Activated B cell treated with CpG ODN at 0.5 μM for 24 hours (primary cell): ENCODE measurements at places on chromosomes 4 and X. TPM values are rescaled to one million over a fixed set of nuclear protein-coding genes. Genes with fewer than 3 reads are reported as not detected.

- DNase-seq = no peak
- no peaks in the 10 kb centered on the region for H3K4me1 ChIP-seq
- H3K27ac ChIP-seq = no peak overlapping the region
- H3K36me3 ChIP-seq = no peaks in the 10 kb centered on the region
These were observed 5.5 kb upstream of the PPP1R2C start for GRCh38 chrX:42783451-42783850.

MAGEB17 gene
- total RNA-seq = not detected in 2 replicates

DNA sequence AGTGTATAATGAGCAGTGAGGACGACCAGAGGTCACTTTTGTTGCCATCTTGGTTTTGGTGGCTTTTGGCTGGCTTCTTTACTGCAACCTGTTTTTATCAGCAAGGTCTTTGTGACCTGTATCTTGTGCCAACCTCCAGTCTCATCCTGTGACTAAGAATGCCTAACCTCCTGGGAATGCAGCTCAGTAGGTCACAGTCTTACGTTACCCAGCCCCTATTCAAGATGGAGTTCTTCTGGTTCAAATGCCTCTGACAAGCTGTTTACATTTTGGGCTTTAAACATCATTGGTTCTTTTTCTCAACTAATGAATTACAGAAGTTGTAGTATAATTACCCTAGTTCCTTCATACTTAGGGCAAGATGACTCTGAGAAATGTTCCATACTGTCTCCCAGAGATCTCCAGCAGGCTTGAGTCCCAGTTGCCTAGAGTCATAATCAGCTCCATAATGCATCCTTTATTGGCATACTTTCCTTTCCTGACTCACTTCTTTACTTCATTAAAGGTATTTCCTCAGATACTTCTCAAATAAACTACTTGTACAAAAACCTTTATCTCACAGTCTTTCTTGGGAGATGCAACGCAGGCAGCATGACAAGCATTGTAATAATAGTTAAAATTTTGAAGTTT lies 136.5 kb downstream of the KDM6A start:
- no peak for DNase-seq
- no peak overlapping the region for H3K27ac ChIP-seq
- H3K4me3 ChIP-seq = no peak overlapping the region
- peaks cover 11% of the 10 kb centered on the region for H3K36me3 ChIP-seq
- no peaks in the 10 kb centered on the region for H3K27me3 ChIP-seq
- peaks cover 21% of the 10 kb centered on the region for H3K4me1 ChIP-seq

GRCh38 chr4:67333664-67334063 lies 211.6 kb downstream of the CENPC start:
- H3K27me3 ChIP-seq = peaks cover 2% of the 10 kb centered on the region
- no peak overlapping the region for H3K4me3 ChIP-seq
- H3K36me3 ChIP-seq = no peaks in the 10 kb centered on the region
- no peak overlapping the region for H3K27ac ChIP-seq
- no peak for DNase-seq

- DNase-seq = peak; percentile 27
- no peaks in the 10 kb centered on the region for H3K36me3 ChIP-seq
- H3K4me1 ChIP-seq = peaks cover 4% of the 10 kb centered on the region
- peaks cover 23% of the 10 kb centered on the region for H3K27me3 ChIP-seq
- H3K27ac ChIP-seq = no peak overlapping the region
- H3K4me3 ChIP-seq = peak overlapping the region; percentile 16
These were observed 11.2 kb upstream of the PDGFRA start for GRCh38 chr4:54217642-54218495.

DNA sequence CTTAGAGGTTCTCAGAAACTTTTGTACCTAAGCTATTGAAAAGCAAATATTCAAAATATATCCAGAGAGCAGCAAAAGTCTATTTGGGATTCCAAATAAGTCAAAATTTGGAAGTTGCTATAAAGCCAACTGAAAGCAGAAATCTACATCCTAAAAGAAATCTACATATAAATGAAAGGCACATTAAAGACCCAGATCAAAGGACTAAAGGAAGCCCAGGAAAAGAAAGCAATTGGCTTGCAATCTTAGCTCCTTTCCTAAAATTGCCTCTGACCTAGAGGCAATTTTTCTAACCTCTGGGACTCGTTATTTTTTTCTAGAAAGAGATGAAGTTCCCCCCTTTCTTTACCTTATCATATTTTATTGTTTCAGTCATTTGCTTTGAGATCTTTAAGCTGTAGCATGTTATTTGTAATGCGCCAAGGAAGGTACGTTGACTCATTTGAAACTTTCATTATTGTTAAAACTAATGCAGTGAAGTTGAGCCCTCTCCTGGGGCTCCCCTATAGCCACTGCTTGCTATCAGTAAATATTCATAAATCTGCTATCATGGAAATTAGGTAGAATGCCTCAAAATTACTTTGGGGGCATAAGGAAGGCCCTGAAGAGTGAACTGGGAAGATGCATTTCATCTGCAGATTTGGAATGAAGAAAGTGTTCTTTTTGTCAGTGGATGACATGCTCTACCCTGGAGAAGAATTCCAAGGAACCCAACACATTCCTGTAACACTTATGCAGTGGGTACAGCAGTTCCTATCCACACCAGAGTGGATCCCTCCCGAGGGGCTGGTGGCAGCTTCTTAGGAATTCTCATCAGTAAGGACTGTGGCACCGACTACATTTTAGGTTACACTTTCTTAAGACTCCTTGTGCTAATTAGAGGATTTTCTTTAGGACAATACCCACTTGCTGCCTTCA lies 177.8 kb upstream of the IGFBP7 start:
- no peaks in the 10 kb centered on the region for H3K4me1 ChIP-seq
- no peak for DNase-seq
- H3K4me3 ChIP-seq = no peak overlapping the region
- no peaks in the 10 kb centered on the region for H3K36me3 ChIP-seq
- H3K27ac ChIP-seq = no peak overlapping the region
- H3K27me3 ChIP-seq = no peaks in the 10 kb centered on the region

CLDN34 gene
- total RNA-seq = not detected in 2 replicates

- no peaks in the 10 kb centered on the region for H3K36me3 ChIP-seq
- H3K4me1 ChIP-seq = no peaks in the 10 kb centered on the region
- no peaks in the 10 kb centered on the region for H3K27me3 ChIP-seq
- no peak overlapping the region for H3K27ac ChIP-seq
These were observed 57.7 kb upstream of the TENM3 start for GRCh38 chr4:182185491-182185890.

GRCh38 chr4:97646997-97647396 lies 496.3 kb downstream of the STPG2 start:
- no peak overlapping the region for H3K4me3 ChIP-seq
- no peak overlapping the region for H3K27ac ChIP-seq
- no peak for DNase-seq
- no peaks in the 10 kb centered on the region for H3K27me3 ChIP-seq
- no peaks in the 10 kb centered on the region for H3K4me1 ChIP-seq
- H3K36me3 ChIP-seq = no peaks in the 10 kb centered on the region

DNA sequence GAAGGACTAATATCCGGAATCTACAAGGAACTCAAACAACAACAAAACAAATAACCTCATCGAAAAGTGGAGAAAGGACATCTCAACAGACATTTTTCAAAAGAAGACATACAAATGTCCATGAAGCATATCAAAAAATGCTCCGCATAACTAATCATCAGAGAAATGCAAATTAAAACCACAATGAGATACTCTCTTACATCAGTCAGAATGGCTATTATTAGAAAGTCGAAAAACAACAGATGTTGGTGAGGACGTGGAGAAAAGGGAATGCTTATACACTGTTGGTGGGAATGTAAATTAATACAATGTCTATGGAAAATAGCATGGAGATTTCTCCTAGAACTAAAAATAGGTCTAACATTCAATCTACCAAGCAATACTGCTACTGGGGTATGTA lies 51.1 kb upstream of the MYOZ2 start:
- H3K27ac ChIP-seq = peak overlapping the region; percentile 69
- H3K4me1 ChIP-seq = peaks cover 20% of the 10 kb centered on the region
- H3K4me3 ChIP-seq = peak overlapping the region; percentile 32
- no peak for DNase-seq
- H3K36me3 ChIP-seq = no peaks in the 10 kb centered on the region

SSX2B gene
- total RNA-seq = not detected in 2 replicates

ARSJ gene
- not detected in 2 replicates for total RNA-seq

DNA sequence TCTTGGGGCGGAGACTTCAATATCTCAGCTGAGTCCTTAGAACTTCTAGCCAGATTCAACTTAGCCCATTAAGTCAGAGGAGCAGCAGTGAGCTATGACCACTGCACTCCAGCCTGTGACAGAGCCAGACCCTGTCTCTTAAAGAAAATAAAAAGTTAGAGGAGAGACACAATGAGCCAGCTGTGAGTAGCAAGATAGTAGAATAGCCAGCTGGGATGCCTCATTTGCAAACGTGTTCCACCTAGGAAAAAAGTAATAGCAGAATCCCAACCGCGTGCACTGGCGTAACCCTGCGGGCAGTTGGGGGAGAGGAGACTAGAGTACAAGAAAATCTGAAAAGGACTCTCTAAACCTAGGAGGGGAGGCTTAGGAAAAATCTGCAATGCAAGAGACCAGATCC lies 133.2 kb upstream of the ANXA3 start:
- H3K4me1 ChIP-seq = no peaks in the 10 kb centered on the region
- H3K4me3 ChIP-seq = no peak overlapping the region
- peaks cover 12% of the 10 kb centered on the region for H3K27me3 ChIP-seq
- DNase-seq = no peak

DNA sequence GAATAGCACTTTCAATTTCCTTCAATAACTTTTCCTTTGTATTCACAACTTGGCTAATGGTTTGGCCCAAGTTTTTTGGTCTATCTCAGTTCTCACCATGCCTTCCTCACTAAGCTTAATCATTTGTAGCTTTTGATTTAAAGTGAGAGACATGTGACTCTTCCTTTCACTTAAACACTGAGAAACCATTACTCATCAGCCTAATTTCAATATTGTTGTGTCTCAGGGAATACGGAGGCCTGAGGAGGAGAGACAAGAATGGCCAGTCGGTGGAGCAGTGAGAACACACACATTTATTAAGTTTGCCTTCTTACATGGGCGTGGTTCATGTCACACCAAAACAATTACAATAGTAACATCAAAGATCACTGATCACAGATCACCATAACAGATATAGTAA lies 56.7 kb downstream of the TSPAN5 start:
- H3K27ac ChIP-seq = no peak overlapping the region
- peaks cover 8% of the 10 kb centered on the region for H3K4me1 ChIP-seq
- H3K4me3 ChIP-seq = no peak overlapping the region
- peaks cover 2% of the 10 kb centered on the region for H3K27me3 ChIP-seq
- peaks cover 3% of the 10 kb centered on the region for H3K36me3 ChIP-seq
- no peak for DNase-seq

DNA sequence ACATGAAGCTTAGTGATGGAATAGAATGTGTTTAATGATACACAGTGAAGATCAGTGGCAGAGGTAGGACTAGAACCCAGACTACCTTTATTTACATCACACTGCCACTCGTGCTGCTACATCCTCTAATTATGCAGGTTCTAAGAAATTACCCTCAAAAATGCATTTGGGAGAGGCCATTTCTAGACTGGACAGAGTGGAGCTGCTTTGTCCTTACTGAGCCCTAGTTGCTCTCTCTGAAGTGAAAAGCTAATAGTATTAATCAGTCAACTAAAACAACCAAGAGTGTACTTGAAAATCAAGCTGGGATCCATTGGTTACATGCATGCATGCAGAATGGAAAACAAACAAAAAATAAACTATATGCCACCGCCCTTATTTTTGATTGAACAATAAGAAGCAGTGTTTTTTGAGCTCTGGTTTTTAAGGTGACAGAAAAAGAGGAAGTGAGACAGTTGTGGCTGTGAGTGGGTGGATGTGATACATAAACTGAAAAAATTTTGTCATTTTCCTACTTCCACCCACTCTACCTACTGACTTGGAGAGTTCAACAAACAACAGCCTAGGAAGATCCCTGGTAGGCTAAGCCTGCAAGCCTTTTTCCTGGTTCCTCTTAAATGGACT lies 6.8 kb upstream of the VSIG4 start:
- H3K4me3 ChIP-seq = peak overlapping the region; percentile 28
- DNase-seq = no peak
- H3K4me1 ChIP-seq = peaks cover 45% of the 10 kb centered on the region
- no peaks in the 10 kb centered on the region for H3K27me3 ChIP-seq
- no peaks in the 10 kb centered on the region for H3K36me3 ChIP-seq

- peaks cover 19% of the 10 kb centered on the region for H3K36me3 ChIP-seq
- H3K4me1 ChIP-seq = peaks cover 48% of the 10 kb centered on the region
- peak overlapping the region; percentile 96 for H3K27ac ChIP-seq
These were observed 581 bp downstream of the UBE2K start for GRCh38 chr4:39698424-39699009.

- DNase-seq = no peak
- no peaks in the 10 kb centered on the region for H3K27me3 ChIP-seq
- H3K27ac ChIP-seq = no peak overlapping the region
- no peak overlapping the region for H3K4me3 ChIP-seq
These were observed 150.0 kb downstream of the PDE5A start for GRCh38 chr4:119478446-119479179.

DNA sequence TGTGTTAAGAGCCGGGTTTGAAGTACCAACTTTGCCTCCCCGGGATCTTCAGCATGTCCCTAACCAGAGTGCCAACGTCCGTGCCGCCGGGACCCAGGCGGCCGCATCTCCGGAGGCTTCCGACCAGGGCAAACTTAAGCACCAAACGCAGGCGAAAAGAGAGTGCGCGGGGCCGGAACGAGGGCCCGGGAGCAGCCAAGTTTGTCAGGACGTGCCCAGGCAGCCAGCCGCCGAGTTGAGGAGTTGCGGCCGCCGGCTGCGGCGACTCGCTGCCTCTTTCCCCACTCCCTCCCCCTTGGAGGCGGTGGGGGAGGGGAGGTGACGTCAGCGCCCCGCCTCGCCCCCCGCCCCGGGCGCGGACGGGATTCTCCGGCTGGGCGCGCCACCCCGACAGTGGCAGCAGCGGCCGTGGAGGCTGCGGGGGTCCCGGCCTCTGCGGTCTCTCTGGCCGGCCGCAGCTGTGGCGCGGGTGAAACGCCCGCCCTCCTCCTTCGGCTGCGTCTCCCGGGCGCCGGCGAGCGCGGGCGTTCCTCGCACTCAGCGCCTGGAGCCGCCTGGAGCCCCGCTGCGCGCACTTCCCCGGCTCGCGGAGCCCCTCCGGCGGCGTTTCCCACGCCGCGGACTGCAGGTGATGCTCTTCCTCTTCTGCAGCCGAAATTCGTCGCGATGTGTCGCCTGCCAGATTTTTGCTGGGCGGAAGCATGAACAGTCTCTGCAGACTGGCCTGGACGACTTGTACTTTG lies 2.9 kb upstream of the FAT1 start:
- no peak overlapping the region for H3K4me3 ChIP-seq
- DNase-seq = no peak
- H3K27me3 ChIP-seq = peaks cover 50% of the 10 kb centered on the region
- no peak overlapping the region for H3K27ac ChIP-seq
- H3K36me3 ChIP-seq = no peaks in the 10 kb centered on the region

MAGIX gene
- 1.2 and 1.5 TPM in 2 replicates for total RNA-seq

ARHGEF38 gene
- total RNA-seq = not detected in 2 replicates
